ENCODE measurements at places on chromosomes 6 and 20. TPM values are rescaled to one million over a fixed set of nuclear protein-coding genes. Genes with fewer than 3 reads are reported as not detected.

GRCh38 chr6:109291902-109292301 lies 90.4 kb downstream of the CD164 start:
- H3K4me1 ChIP-seq = no peaks in the 10 kb centered on the region
- H3K36me3 ChIP-seq = no peaks in the 10 kb centered on the region
- no peak overlapping the region for H3K27ac ChIP-seq
- no peak overlapping the region for H3K4me3 ChIP-seq

- H3K27ac ChIP-seq = no peak overlapping the region
- DNase-seq = no peak
- H3K36me3 ChIP-seq = no peaks in the 10 kb centered on the region
- H3K27me3 ChIP-seq = no peaks in the 10 kb centered on the region
Observed at GRCh38 chr20:38877483-38877882, 48.7 kb upstream of the FAM83D start.

GRCh38 chr6:17091122-17091521 lies 10.7 kb upstream of the STMND1 start:
- no peak overlapping the region for H3K4me3 ChIP-seq
- no peaks in the 10 kb centered on the region for H3K4me1 ChIP-seq
- H3K27ac ChIP-seq = no peak overlapping the region
- no peaks in the 10 kb centered on the region for H3K27me3 ChIP-seq

GRCh38 chr6:1622220-1622850 lies 12.6 kb downstream of the FOXC1 start:
- H3K27me3 ChIP-seq = peaks cover 100% of the 10 kb centered on the region
- H3K4me1 ChIP-seq = no peaks in the 10 kb centered on the region
- peaks cover 5% of the 10 kb centered on the region for H3K36me3 ChIP-seq
- DNase-seq = no peak
- no peak overlapping the region for H3K4me3 ChIP-seq

Gene GMEB2
- 14.3 TPM for total RNA-seq

Gene RBM24
- total RNA-seq = 0.55 TPM

Gene CASS4
- total RNA-seq = not detected

GRCh38 chr20:8320306-8320705 lies 188.2 kb downstream of the PLCB1 start:
- no peaks in the 10 kb centered on the region for H3K27me3 ChIP-seq
- DNase-seq = no peak
- no peak overlapping the region for H3K4me3 ChIP-seq
- H3K4me1 ChIP-seq = no peaks in the 10 kb centered on the region
- no peak overlapping the region for H3K27ac ChIP-seq
- no peaks in the 10 kb centered on the region for H3K36me3 ChIP-seq

DNA sequence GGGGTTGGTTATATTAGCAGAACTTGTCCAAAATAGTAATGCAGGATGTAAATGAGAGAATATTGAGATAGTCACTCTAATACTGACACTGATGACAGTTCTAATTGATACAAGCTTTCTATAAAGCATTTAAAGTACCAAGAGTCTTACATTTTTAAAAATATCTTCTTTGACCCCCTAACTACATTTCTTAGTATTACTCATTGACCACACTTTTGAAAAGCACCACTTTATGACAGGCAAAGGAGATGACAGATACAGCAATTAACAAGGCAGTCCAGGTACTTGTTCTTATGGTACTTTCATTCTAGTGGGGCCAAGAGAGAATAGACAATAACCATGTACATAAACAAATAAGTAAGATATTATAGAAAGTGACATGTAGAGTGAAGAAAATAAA lies 139.4 kb upstream of the EYA4 start:
- H3K27ac ChIP-seq = no peak overlapping the region
- no peaks in the 10 kb centered on the region for H3K27me3 ChIP-seq
- no peaks in the 10 kb centered on the region for H3K4me1 ChIP-seq
- DNase-seq = no peak
- no peak overlapping the region for H3K4me3 ChIP-seq

Gene CASP8AP2
- total RNA-seq = 33.6 TPM

DNA sequence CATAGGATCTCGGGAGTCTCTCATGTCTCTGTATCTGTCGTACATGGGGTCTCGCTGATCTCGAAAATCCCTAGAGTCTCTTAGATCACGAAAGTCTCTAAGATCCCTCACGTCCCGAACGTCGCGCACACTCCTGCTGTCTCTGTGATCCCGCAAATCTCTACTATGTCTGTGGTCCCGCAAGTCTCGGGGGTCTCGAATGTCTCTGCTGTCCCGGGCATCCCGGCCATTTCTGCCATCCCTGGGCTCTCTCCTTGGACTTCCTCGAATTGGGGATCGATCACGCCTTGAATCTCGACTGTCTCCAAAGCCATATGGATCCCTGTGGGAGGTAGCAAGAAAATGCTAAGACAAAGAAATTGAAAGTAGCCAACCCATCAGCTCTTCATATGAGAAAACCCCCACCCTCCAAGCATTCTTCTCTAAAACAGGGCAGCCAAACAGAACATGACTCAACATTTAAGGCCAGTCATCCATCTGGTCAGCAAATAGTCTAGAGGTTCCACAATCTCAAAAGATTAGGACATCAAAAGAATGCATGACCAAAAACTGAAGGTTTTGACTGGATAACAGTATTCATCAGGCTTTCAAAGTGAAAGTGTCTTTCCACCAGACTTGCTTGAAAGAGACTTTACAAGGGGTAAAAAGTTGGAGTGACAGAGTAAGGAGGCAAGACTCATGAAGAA lies 19.4 kb downstream of the NCOA5 start:
- no peak overlapping the region for H3K27ac ChIP-seq
- no peaks in the 10 kb centered on the region for H3K27me3 ChIP-seq
- DNase-seq = no peak
- peaks cover 17% of the 10 kb centered on the region for H3K4me1 ChIP-seq

GRCh38 chr6:111283707-111284106 lies 196.4 kb downstream of the SLC16A10 start:
- no peaks in the 10 kb centered on the region for H3K27me3 ChIP-seq
- no peak overlapping the region for H3K4me3 ChIP-seq
- DNase-seq = no peak
- no peaks in the 10 kb centered on the region for H3K4me1 ChIP-seq
- peaks cover 40% of the 10 kb centered on the region for H3K36me3 ChIP-seq
- H3K27ac ChIP-seq = no peak overlapping the region

- H3K4me3 ChIP-seq = no peak overlapping the region
- H3K27ac ChIP-seq = no peak overlapping the region
- no peaks in the 10 kb centered on the region for H3K4me1 ChIP-seq
Observed at GRCh38 chr6:148528292-148528691, 185.7 kb downstream of the SASH1 start.

DNA sequence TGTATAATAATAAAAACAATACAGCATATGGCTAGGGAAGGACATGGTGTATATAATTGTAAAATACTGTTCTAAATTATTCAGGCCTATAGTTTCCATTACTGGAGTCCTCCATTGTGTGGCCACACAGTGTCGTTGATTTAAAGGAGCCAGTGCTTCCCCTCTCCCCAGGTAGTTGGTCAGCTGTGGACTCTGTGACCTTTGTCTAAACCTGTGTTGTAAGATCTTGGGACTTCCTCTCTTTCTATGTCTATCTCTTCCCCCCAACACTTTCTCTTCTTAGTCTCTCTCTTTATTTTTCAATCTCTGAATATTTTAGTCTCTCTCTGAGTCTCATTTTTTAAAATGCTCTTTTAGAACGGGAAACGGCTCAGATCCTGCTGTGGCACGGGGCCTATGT lies 35.6 kb downstream of the BRPF3 start:
- no peaks in the 10 kb centered on the region for H3K4me1 ChIP-seq
- no peaks in the 10 kb centered on the region for H3K27me3 ChIP-seq
- DNase-seq = no peak
- H3K27ac ChIP-seq = no peak overlapping the region
- H3K4me3 ChIP-seq = no peak overlapping the region

Gene NR2E1
- not detected for total RNA-seq

DNA sequence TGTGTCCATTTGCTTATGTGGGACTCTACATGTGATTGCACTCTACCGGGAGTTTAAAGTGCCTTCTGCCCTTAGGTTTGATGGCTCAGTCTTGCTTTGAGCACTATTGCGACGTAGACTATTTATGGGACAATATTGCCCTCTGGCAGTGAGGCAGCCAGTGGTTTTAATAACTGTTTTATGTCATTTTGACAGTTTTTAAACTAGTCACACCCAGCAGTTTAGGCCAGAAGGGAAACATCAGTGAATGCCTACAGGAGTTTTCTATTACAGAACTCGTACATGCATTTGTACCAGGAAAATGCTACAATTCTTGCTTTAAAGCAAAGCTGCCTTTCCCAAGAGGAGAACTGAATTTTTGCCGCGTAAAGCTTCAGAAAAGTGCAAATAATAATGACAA lies 813.7 kb downstream of the KIF16B start:
- H3K36me3 ChIP-seq = peaks cover 6% of the 10 kb centered on the region
- no peaks in the 10 kb centered on the region for H3K27me3 ChIP-seq
- DNase-seq = no peak
- no peak overlapping the region for H3K4me3 ChIP-seq

DNA sequence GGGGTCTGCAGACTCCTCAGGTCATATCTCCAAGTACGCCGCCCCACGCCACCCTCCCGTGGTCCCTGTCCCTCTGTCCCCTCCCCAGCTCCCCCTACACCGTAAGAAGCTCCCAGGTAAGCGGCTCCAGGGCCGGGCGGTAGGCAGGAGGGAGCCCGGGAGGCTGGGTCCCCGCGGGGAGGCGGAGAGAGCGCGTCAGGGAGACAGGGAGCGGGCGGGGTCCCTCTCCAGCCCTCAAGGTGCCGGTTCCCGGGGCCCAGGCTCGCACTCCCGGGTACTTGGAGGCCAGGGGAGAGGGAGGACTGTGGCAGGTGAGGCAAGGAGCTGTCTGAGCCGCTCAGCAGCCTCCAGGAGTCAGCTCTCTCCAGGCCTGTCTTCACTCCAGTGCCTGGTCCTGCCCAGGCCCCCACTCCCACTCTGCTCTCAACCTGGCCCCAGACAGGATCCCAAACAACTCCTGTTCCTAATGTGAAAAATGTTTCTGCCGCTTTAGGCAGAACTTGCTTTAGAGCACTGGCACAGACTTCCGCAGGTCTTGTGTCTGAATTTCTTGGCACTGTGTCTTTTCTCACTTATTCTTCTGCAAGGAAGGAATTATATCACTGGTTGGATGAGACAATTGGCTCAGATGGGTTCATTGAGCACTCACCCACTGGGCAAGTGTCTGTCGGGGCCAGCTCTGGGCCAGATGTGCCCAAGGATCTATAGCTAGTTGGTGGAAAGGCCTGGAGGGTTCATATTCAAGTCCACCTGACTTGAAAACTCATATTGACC lies 36.6 kb downstream of the HLA-G start:
- no peaks in the 10 kb centered on the region for H3K4me1 ChIP-seq
- peak; percentile 52 for DNase-seq
- no peaks in the 10 kb centered on the region for H3K36me3 ChIP-seq
- no peaks in the 10 kb centered on the region for H3K27me3 ChIP-seq

GRCh38 chr6:21200134-21200870 lies 393.2 kb upstream of the SOX4 start:
- H3K27me3 ChIP-seq = no peaks in the 10 kb centered on the region
- H3K27ac ChIP-seq = no peak overlapping the region
- H3K4me1 ChIP-seq = peaks cover 7% of the 10 kb centered on the region
- H3K36me3 ChIP-seq = peaks cover 10% of the 10 kb centered on the region

DNA sequence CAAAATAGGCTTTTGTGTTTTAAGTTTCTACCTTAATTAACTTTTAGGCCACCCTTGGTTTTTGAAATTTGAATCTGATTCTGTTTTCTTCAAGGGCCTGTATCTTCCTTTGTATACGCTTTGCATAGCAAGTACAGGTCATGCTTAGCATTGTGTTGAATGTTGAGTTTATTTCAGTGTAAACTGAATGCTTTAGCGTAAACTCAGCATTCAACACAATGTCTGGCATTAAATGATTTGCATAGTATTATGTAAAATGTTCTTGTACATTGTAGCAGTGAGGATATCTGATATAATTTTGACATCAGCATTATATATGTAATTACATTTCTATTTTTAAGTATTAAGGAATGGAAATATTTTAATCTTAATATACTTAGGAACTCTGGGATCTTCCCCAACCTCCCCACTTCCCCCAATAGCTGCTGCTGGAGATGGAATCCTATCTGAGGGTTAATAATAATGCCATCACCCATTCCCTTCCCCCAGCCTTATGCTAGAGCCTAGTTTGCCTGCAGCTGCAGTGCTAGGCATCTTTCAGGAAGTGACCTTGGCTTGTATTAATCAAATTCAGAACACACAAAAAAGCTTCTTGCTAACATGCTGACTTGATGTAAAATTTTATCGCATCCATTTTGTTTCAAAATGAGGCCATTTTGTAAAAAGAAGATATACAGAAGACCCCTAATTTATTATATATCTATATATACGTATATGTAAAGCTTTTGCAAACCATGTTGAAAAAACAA lies 73.1 kb downstream of the NCOA3 start:
- H3K4me3 ChIP-seq = no peak overlapping the region
- DNase-seq = no peak
- peaks cover 3% of the 10 kb centered on the region for H3K4me1 ChIP-seq
- peaks cover 20% of the 10 kb centered on the region for H3K36me3 ChIP-seq

DNA sequence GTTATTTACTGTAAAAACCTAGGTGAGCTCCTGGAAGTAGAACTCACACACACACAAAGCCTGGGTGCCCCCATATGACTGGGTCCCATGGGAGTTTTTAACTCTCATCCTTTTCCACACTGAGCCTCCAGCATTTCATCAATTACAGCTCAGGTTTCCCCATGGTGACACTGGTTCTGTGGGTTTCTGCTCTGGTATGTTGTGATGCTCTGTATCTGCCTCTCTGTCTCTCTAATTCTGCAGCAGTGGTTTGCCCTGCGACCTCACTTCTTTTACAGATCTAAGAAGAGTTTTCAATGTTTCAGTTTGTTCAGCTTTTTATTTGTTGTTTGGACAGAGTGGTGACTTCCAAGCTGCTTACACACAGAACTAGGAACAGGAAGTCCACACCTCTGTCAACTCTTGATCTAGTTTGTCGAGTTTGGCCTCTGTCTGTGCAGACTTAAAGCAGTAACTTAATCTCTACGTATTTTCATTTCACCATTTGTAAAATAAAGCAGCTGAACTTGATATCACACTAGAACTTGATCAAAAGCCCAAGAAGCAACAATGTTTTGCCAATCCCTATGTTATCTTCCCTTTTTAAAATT lies 554.3 kb downstream of the EPHA7 start:
- no peaks in the 10 kb centered on the region for H3K27me3 ChIP-seq
- DNase-seq = no peak
- no peak overlapping the region for H3K4me3 ChIP-seq
- H3K36me3 ChIP-seq = peaks cover 19% of the 10 kb centered on the region

DNA sequence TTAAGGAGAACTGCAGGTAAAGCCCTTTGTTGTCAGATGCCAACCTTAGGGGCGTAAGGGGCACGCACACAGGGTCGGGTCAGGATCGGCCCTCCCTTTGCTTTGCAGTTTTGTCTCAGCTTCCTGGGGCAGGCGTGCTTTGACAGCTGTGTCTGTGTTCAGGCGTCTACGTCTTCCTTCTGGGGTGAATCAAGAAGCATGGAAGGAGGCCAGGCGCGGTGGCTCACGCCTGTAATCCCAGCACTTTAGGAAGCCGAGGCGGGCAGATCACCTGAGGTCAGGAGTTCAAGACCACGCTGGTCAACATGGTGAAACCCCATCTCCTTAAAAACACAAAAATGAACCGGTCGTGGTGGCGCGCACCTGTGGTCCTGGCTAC lies 1.3 kb downstream of the ZGPAT start:
- H3K4me1 ChIP-seq = no peaks in the 10 kb centered on the region
- H3K27me3 ChIP-seq = no peaks in the 10 kb centered on the region
- H3K27ac ChIP-seq = no peak overlapping the region
- DNase-seq = no peak
- H3K4me3 ChIP-seq = peak overlapping the region; percentile 89

Gene RHAG
- not detected for total RNA-seq
